Ascending aorta (tissue), 2 donors: ENCODE measurements at places on chromosomes 13 and 19.

- no peaks in the 10 kb centered on the region for H3K27me3 ChIP-seq
- H3K4me3 ChIP-seq, result peak overlapping the region; percentile 85
- DNase-seq, result no peak
These were observed 1.7 kb downstream of the HSPB6 start for GRCh38 chr19:35755131-35755549.

DNA sequence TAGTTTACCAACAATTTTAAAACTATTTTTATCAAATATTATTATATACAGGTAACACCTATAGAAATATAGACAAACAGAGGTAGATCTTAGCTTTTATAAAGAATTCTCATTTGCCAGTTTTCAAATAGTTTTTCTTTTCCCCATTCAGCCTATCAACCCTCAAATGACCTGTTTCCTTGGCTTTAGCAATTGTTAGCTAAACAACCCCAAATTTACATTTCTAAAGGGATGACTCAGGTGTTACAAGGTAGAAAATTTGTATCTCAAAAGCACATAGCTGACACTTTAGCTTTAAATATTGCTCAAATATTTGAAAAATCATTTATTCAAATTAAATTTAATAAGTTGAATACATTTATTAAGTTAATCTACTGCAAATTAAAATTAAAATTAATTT, 1207.2 kb downstream of the SLITRK1 start:
- H3K27ac ChIP-seq, result no peak overlapping the region
- no peaks in the 10 kb centered on the region for H3K4me1 ChIP-seq
- no peaks in the 10 kb centered on the region for H3K36me3 ChIP-seq
- no peaks in the 10 kb centered on the region for H3K27me3 ChIP-seq

DNA sequence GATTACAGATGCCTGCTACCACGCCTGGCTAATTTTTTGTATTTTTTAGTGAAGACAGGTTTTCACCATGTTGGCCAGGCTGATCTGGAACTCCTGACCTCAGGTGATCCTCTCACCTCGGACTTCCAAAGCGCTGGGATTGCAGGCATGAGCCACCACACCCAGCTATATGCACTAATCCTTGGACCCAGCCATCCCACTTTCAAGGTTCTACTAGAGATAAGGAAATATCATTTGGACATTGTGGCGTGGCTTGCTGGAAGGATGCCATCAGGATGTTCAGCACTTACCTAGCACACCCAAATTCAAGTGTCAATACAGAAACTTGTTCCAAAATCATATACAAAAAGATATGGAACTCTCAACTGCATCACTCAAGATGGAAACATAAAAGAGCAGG, 136.4 kb downstream of the ABCC4 start:
- H3K36me3 ChIP-seq, result no peaks in the 10 kb centered on the region
- H3K27me3 ChIP-seq, result no peaks in the 10 kb centered on the region
- no peak for DNase-seq

DNA sequence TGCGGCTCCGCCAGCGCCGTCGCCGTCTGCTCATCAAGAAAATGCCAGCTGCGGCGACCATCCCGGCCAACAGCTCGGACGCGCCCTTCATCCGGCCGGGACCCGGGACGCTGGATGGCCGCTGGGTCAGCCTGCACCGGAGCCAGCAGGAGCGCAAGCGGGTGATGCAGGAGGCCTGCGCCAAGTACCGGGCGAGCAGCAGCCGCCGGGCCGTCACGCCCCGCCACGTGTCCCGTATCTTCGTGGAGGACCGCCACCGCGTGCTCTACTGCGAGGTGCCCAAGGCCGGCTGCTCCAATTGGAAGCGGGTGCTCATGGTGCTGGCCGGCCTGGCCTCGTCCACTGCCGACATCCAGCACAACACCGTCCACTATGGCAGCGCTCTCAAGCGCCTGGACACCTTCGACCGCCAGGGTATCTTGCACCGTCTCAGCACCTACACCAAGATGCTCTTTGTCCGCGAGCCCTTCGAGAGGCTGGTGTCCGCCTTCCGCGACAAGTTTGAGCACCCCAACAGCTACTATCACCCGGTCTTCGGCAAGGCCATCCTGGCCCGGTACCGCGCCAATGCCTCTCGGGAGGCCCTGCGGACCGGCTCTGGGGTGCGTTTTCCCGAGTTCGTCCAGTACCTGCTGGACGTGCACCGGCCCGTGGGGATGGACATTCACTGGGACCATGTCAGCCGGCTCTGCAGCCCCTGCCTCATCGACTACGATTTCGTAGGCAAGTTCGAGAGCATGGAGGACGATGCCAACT, 24.4 kb upstream of the KCTD15 start:
- H3K36me3 ChIP-seq, result no peaks in the 10 kb centered on the region
- no peak overlapping the region for H3K4me3 ChIP-seq
- H3K4me1 ChIP-seq, result no peaks in the 10 kb centered on the region
- H3K27me3 ChIP-seq, result no peaks in the 10 kb centered on the region
